Stimulated activated CD8-positive, alpha-beta memory T cell treated with anti-CD3 and anti-CD28 coated beads, Interleukin-7, amount 100 ng/mL, for 24 hours (primary cell): ENCODE measurements at places on chromosomes 4 and X.

DNA sequence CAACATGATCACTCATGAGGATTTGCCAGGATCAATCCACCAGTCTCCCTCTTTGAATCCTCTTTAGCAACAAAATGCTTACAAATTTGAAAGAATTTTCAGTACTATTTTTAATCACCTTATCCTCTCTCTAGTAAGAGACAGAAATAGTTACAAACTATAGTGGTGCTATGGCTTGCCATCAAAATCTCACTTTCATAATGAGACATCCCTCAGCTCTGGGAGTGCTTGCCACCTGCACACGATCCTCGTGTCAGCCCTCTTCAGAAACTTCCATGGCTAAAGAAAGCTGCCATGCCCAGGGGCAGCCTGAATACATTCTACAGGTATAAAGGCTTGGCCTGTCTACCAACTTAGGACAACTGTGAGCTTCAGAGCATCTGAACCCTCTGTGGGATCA, 5.1 kb upstream of the DHX15 start:
- no peak for DNase-seq

DNA sequence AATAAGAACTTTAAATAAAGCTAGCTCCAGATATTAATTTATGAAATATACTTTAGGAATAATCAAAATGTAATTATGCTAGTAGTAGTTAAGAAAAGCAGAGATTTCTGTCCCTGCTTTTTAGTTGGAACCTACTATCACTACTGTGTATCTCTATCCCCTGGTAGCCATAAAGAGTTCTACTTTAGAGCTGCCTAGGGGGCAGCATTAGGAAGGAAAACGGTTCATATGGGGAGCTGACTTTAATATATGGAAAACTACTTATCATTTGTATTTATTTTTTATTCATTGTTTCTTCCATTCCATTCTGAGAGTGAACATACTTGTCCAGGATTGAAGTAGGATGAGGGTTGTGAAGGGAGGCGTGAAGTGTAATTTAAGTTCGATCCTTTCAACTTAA, 40.9 kb downstream of the CPEB2 start:
- no peak for DNase-seq

GRCh38 chr4:24473309-24473721, 111.0 kb downstream of the DHX15 start:
- no peak for DNase-seq

- DNase-seq = no peak
These were observed 729 bp downstream of the CXCL11 start for GRCh38 chr4:76035141-76035540.

DNA sequence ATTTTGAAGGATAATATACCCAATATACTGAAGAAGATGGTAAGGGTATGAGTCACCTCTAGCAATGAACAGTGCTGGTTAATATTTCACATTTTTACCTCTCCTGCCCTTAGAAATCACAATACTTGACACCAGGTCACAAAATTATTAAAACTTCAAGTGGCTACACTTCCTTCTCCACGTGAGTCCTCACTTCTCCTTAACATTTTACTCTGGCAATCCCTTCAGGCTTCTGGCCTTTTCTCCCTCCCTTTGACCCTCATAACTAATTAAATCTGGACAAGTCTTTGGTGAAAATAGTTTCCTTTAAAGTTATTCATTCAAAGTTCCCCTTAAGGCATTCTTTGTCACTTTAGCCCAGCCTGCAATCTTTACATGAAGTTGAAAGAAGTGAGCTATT, 190.4 kb downstream of the UNC5C start:
- no peak for DNase-seq

DNA sequence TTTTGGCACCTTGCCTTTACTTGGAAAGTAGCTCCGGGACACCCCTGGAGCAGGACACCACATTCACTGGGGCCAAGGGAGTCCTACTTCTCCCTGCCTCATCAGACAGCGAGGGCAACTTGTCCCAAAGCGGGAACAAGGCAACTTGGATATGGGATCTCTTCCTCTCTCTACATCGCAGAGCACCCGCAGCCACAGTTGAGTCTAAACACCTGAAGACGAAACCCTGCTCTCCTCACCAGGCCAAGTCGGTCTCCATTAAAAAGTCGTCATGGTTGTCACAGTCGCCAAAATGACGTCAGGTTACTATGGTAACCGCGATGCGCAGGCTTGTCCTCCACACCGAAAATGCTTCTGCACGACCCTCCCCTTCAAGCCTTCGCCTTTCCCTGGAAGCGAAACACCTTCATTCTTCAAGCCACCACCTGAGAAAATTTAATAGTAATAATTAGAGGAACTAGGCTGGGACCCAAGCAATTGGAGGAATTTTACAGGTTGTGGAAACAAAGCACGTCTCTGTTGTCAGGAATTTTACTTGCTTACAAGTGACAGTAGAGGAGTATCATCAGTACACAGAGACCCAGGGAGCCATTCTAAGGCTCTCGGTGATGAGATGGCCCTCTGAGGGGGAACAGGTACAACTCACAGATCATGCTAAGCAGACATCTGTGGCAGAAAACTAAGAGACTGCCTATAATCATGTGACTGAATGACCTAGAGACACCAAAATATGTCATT, 30.5 kb upstream of the TCEAL4 start:
- DNase-seq = peak; percentile 26

DNA sequence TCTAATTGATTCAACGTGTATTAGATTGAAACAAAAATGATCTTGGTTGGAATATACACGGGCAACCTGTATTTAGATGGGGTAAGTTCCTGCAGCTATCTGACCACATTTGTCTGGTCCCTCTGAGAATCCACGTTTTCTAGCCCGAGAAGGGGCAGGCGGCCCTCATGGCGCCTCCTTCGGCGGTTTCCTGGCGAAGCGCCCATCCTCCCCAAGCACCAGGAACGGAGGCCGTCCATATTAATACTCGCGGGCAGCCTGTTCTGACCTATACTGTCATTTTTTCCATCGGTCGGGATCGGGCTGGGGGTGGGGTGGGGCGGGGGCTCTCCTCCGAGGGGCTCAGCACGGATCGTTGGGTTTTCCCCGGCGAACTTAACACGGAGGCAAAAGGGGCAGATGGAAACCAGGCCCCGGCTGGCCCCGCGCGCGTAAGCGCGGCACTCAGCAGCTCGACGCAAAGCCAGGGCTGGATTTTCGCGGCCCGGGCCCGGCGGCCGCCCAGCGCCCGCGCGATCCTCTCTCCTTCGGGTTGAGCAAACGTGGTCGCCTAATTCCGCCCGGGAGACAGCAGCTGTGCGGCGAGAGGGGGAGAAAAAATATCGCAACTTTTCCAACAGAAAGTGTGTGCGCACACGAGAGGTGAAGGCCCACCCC, 77.2 kb upstream of the BCOR start:
- DNase-seq = no peak

DNA sequence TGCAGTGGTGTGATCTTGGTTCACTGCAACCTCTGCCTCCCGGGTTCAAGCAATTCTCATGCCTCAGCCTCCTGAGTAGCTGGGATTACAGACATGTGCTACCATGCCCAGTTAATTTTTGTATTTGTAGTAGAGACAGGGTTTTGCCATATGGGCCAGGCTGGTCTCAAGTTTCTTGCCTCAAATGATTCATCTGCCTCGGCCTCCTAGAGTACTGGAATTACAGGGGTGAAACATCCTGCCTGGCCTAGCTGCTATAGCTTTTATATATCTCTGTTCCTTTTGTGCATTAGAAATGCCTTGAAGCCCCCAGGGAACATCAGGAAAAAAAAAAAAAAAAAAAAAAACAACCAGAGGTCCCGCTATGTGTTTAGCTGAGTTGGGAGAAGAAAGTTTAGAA, 34.8 kb downstream of the UBE2K start:
- DNase-seq = no peak

- no peak for DNase-seq
These were observed 258.0 kb downstream of the COL25A1 start for GRCh38 chr4:109044431-109044830.

GRCh38 chr4:185774131-185774653, 37.8 kb downstream of the SORBS2 start:
- DNase-seq = no peak

DNA sequence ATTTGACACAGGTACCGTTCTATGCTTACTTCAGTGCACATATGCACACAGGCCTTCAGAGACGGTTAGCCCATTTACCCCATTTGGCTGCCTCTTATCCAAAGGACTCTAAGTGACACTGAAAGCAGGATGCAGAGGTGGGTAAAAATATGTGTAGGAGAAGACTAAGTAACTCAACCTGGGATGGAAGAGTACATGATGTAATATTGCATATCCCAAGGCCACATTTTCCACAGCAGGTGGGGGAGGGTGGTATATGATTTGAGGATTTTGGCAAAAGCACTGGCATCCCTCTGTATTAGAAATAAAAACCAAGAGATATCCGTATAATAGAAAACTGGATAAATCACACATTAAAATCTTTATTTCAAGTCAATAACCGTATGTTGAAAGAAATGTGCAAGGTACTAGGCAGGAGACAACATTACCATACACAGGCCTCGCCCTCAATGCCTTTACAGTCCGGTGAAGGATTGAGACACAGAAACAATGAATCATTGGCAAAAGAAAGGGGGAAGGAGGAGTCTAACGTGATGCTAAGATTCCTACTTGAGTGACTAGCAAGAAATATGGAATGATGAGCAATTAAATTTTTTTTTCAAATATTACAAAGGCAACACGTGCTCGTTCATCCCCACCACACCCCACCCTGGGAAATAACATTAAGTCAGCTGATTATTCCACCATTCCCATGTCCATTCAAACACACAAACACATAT, 161.0 kb upstream of the RASGEF1B start:
- no peak for DNase-seq
